ENCODE measurements at places on chromosomes 2 and 18.
A peak's percentile ranks its signal among the peaks of the same experiment; 100 is the strongest.

- DNase-seq = no peak
Measured at GRCh38 chr2:112646791-112647689, 1.3 kb downstream of the SLC20A1 start.

DNA sequence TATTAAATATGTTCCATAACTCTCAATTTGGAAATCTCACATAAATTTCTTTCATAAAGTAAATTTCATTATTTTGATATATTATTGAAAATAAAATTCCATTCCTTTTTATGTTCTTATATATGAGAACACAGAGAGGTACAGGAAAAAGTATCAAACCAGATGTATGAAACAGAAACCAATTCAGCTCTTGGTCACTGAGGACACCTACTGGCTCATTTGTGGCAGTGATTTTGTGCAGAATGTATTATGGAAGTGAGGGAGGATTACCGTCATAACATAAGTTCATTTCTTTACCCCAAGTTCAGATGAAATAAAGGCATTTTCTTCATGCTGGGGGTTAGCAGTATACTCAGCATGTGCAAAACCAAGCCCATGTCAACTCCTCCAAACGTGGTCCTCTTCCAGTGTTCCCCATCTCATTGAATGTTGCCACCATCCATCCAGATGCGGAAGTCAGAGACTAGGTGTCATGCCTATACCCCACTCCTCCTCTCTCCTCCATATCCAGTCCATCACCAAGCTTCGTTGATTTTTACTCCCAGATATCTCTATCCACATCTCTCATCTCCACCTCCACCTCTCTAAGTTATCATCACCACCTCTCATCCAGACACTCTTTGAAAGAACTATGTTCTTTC lies 41.7 kb upstream of the MALL start:
- peak; percentile 50 for DNase-seq

DNA sequence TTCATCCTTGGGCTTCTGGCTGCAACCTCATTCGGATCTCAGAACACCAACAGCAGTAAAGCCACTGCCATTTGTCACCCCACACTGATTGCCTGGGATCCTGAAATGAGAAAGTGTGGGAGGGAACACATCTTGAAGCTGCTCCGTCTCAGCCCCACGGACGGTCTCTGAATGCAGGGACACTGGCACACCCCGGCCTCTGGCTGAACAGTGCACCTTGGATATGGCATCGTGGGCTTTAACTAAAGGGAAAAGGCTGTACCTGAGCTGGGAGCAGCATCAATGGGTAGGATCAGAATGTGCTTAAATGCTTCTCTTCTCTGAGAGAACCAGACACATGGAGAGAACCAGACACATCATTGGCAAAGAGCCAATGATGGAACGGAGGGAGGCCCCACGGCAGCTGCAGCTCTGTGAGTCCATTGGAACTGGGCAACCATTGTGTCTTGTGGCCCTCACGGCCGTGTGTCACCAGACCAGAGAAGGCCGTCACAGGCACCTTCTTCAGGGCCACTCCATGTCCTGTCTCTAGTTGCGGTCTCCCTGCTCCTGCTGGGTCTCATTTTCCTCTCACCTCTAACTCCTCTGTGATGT lies 193.4 kb upstream of the MYT1L start:
- no peak for DNase-seq

- DNase-seq = no peak
Measured at GRCh38 chr2:236579746-236580315, 10.2 kb downstream of the ACKR3 start.

DNA sequence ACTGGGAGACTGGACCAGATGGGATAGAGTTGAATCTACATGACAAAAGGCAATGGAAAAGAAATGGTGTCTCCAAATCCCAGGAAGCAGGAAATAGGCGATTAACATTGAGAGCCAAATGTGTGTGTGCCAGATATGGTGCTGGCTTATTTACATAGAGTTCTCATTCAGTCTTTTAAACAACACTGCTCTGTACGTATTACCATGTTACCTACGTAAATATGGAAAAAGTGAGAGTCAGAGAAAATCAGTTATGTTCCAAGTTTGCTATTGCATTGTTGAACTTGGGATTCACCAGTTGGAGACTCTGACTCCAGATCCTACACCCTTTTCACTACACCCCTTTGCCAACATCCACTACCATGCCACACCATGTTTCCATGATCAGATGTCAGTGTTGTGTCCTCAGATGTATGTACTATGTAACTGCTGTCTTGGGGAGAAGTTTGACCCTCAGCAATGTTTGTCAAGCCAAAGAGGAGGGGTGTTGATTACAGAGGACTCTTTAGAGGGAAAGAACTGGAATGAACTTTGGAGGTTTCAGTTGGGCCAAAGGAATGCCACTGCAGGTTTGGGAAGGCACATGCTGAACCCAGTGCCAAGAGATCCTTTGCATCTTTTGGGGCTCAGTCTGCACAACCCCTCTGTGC lies 19.6 kb upstream of the GREB1 start:
- no peak for DNase-seq

DNA sequence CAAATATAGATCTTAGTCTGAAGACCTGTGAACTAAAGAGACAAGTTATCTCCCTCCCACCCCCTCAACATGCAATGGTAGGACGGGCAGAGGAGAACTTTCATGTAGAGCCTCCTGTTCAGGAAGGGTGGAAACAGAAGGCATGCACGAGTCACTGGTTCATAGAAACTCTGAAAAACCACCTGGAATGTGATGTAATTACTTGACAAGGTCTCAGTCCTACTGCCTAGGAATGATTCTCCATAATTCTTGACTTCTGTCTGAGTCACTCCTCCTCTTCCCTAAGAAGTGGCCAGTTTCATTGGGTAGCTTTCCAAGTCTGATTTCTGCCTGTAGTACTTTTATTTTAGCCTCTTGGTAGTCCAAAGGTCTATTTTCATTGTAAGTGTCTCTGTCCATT lies 277.3 kb downstream of the PTPRM start:
- no peak for DNase-seq

DNA sequence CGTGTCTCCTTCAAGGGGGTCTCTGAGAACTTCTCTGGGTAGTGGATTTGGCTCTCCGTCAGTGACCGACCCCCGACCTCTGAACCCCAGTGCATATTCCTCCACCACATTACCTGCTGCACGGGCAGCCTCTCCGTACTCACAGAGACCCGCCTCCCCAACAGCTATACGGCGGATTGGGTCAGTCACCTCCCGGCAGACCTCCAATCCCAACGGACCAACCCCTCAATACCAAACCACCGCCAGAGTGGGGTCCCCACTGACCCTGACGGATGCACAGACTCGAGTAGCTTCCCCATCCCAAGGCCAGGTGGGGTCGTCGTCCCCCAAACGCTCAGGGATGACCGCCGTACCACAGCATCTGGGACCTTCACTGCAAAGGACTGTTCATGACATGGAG lies 168.2 kb downstream of the PKP4 start:
- DNase-seq = no peak

DNA sequence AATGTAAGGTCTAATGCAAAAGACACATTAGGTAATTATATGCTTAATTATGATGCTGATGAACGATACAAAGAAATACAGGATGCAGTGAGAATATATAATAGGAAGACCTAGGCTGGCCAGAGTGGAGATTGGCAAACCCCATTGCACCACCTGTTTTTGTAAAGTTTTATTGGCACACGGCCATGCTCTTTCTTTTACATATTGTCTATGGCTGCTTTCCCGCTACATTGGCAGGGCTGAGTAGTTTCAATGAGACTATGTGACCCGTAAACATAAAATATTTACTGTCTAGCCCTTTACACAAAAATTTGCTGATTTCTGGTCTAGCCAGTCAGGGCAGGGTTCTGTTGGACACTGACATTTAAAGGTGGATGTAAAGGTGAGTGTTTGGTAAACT lies 5.4 kb downstream of the SEC11C start:
- no peak for DNase-seq

DNA sequence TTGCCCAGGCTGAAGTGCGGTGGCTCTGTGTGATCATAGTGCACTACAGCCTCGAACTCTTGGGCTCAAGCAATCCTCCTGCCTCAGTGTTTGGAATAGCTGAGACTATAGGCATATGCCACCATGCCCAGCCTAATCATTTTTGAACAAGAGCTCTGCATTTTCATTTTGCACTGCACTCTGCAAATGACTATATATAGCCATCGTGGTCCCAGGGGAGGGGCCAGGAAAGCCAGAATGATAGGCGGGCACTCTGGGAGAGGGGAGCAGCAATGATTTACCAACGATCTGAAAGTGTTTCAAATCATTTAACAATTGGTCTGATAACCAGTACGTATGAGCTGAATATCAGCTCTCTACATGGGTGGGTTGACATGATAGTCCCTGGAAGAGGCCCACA lies 22.3 kb upstream of the ST3GAL5 start:
- DNase-seq = no peak

GRCh38 chr2:68537011-68537410 lies 69.6 kb downstream of the APLF start:
- no peak for DNase-seq

- no peak for DNase-seq
Measured at GRCh38 chr2:205041472-205042130, 496.3 kb downstream of the PARD3B start.

DNA sequence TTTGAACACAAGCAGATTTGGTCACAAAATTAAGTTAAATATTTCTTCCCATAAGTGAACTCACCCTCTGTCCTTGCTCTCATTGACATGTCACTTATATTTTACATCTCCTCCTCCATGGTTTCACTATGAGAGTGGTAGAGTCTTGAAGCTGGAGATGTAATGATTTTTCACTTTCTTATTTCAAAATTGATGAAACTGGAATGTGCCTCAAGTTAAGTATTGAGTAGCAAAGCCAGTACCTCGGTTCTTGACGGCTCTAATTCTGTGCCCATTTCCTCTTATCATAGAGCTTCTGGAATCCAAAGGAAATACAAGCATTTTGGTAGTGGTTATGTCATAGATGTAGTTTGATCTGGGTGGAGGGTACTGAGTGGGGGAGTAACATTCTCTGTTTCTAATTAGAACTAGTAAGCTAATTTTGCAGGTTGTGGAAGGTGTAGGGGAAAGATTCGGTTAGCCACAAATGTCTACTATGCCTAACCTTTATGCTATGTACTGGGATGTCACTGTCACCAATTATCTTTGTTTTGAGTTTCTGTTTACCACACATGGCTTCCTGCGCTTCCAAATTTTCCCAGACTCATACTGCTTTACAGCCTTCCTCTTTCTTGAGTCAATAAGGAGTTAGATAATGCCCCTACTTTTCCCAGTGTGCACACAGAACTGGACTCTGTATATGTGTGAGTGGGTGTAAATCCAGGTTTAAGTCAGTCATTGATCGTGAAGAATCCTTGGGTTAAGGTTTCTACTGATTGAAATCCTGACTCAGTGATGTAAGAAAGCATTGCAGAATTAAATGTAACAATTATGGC lies 96.8 kb downstream of the DIS3L2 start:
- DNase-seq = no peak

DNA sequence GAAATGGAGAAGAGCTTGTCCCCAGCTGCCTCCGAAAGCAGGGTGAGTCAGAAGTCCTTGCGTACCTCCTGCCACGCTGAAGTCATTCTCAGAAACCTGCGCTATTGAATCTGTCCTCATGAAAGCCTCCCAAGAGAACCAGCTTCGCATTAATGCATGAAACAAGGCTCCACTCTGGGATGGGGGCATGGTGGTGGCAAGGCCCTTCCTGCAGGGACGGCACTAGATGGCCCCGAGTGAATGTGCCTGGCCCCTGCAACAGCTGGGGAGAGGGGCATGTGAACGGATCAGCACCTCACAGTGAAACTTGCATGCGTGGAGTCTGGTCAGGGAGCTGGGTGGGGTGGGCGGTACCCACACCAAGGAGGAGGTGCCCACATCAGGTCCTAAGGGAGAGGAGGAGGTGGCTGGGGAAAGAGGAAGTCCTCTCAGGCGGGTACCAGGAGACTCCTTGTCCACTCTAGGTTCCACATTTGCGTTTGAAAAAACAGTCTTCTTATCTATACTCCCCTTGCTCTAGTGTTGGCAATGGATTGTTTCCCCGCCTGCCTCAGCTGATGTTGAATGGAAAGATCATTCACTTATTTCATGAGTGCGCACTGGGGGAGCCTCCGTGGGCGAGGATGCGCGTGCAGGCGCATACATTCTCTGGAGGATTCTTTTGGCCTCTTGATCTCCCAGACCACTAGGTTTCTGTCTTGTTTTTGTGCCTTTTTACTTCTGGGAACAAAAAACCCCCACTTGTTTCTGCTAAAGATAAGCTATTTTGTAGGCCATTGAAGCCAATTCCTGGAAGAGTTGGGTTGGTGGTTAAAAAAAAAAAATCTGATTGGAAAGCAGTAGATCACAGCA lies 104.7 kb downstream of the KLHL29 start:
- no peak for DNase-seq

DNA sequence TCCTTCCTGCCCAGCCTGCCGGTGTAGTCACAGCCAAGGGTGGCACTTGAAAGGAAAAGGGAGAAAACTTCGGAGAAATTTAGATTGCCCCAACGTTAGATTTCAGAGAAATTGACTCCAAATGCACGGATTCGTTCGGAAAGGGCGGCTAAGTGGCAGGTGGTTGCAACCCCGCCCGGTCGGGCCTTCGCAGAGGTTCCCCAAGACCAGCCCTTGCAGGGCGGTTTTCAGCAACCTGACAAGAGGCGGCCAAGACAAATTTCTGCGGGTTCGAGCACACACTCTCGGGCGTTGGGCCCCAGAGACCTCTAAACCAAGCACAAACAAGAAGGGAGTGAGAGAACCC lies 4.8 kb downstream of the ONECUT2 start:
- no peak for DNase-seq

DNA sequence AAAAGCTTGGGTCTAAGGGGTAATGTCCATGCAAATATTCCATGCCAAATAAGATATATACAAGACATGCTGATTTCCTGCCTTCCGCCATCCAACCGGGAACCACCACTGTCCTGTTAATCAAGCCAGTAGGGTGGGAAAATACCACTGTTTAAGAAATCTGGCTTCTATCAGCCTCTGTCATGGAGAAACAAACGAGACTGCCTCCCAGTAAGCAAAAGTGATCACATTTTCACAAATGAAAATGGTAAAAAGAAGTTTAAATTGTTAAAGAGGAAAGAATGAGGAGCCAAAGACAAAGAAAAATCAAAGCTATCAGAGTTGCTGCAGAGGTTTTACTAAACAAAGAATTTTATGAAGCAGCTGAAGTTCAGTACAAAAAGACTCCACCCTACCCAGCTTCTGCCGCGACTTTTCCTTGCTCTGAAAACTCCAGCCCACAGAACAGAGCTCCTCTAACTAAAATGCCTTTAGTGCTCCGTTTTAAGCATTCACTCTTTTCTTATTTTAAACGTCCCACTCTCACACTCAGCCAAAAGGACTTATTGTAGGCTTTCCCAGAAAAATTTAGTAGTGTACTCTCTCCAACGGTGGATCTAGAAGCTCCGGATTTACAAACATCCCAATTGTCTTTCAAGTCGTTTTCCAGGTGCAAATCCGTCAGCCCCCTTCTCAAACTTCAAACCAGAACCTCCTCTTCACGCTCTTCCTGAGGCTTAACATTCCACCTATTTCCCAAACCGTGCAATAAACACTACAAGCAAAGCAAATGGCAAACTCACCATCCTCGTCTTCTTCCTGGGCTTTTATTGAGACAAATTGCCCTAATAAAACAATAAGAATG lies 613 bp downstream of the COL5A2 start:
- DNase-seq = no peak

DNA sequence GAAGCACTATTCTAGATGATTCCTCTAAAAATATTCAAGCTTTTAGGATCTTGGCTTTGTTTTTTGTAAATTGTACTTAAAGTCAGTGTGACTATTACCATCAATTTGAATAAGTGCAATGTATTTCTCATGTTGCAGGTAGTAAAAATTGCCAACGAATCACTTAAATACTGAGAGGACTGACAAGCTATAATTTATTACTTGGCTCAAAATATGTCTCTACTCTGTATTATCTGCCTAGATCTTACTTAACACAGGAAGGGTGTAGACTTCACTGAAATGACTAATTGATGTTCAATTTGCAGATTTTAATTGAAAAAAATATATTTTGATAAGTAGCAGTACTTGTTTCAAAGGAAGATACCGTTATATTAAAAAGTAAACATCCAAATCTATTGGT lies 202.3 kb downstream of the SLC8A1 start:
- no peak for DNase-seq
